Testis (tissue), 5 donors: ENCODE measurements at places on chromosomes 2 and 18.
A peak's percentile ranks its signal among the peaks of the same experiment; 100 is the strongest.

DNA sequence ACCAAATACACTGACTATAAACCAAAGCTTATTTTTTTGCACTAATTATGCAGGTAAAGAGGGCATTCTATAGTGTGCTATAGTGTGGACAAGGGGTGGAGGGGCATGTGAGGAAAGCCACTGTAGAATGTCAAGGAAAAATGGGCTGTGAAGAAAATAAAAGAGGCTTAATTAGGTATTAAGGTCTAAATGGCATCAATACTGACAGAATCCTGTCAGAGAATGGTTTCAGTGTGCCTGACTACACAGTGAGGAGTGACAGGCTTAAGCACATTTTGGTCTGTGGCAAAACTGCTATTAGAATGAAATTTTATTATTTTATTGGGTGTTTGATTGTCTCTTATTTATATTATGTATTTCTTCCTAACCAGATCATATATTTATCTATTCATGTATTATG lies 787.6 kb upstream of the CELF4 start:
- no peak for DNase-seq

DNA sequence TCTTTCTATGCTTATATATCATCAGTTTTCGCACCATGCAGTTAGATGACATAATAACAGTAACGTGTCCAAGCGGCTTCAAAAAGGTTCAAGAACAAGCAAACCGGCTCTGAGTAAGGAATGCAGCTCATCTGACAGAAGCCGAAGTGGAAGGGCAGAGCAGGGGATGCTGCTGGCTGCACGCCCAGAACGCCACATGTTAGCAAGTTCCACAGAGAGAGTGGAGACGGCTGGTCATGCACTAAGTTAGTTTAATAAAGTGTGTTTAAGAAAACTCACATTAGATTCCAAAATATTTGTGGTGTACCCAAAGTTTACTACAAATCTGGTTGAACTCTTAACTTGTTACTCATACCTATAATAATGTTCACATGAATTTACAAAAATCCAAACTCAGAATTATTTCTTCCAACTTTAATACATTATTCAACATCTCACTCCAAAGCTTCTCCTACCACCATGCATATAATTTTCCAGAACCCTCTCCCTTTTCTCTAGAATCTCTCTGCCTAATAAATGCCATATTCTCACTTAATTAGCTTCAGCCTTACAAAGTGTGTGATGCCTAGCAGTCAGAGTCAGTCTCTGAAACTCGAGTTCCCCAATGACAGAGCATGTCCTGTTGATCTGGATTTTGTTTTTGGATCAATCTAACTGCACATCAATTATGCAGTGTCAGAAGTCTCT lies 170.0 kb downstream of the DNAH7 start:
- DNase-seq = peak; percentile 86

DNA sequence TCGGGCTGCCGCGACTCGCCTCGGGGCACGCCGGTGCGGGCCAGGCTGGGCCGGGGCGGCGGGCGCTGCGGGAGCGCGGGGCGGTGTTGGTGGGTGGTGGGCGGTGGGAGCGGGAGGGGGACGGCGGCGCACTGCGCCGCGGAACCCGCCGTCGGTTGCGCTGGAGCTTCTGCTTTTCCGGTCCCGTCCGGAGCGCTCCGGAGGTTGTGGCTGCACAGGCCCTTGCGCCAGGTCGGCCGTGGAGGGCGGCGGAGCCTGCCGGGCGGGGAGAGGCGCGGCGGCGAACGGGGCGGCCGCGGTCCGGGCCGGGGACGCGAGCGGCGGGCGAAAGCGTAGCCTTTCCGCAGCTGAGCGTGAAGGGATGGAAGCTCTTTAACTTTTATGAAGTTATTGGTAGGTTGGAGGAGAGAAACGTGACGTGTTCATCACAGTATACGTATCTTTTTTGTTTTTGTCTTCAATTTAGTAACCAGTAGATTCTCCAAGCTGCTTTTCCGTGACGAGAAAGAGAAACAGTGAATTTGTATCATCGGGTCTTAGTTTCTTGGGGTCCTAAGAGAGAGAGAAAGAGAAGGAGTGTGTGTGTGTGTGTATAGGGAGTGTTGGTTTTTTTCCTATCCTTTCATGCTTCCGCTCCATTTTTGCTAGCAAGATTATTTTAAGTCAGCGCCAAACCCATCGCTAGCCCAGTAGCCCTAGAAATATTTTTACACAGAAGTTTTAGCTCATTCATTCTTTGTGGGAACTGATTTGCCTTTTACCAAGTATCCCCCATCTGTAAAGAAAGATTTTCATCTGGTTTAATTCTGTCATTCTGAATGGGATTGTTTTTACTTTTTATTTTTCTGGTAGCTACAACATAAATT lies 535 bp downstream of the ATG4B start:
- no peak for DNase-seq

DNA sequence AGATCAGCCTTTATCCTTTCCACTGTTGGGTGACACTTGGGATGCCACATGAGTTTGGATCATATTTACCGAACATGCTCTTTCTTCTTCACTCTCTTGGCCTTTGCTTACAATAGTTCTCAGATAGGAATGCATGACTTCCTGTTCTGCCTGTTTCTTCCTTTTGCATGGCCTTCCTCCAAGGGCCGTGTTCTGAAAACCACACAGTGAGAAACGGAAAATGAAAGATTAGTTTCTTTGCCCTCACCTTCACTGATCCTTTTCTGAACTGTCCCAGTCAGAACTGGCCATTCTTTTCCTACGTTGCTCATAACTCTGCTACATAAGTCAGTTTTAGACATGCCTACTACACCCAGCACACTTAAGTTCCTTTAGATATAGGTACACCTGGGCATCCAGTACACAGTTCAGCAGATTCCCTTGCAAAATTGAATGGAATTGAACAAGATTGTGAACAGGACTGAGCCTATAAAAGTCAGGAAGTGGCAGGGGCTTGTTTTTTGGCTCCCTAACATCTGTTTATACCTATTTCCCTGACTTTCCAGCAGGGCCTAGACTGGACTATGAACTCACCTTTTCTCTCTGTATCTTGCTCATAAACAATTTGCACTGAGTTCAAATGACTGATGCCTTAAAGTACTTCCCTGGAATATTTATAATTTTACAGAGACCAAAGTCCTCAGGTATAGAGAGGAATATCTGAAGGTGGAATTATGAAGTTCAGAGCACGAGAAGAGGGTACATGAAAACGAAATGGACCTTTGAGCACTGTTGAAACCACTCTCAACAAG lies 186.4 kb upstream of the ST6GAL2 start:
- no peak for DNase-seq

DNA sequence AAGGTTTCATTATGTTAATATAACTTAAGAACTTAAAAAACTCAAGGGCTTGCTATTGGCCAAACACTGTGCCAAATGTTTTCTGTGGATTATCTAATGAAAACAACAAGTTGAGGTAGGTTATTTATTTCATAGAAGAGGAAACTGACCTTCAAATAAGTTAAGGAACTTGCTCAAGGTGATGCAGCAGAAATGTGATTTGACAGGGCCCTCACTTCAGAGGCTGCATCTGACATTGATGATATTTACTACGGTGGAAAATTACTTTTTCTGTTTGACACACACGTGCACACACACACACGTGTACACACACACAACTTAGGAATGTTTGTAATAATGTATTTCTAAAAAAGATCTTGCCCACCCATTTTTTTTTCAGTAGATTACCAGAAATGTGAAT lies 137.2 kb upstream of the CXCR4 start:
- no peak for DNase-seq
